ENCODE measurements at places on chromosomes 1 and 21.

- DNase-seq = no peak
These were observed 85.7 kb upstream of the NGF start for GRCh38 chr1:115423776-115424175.

GRCh38 chr1:33895396-33895795 is 31.5 kb downstream of the HMGB4 start:
- DNase-seq = peak; percentile 52

GRCh38 chr1:8693107-8693506 is 124.3 kb downstream of the RERE start:
- DNase-seq = no peak

DNA sequence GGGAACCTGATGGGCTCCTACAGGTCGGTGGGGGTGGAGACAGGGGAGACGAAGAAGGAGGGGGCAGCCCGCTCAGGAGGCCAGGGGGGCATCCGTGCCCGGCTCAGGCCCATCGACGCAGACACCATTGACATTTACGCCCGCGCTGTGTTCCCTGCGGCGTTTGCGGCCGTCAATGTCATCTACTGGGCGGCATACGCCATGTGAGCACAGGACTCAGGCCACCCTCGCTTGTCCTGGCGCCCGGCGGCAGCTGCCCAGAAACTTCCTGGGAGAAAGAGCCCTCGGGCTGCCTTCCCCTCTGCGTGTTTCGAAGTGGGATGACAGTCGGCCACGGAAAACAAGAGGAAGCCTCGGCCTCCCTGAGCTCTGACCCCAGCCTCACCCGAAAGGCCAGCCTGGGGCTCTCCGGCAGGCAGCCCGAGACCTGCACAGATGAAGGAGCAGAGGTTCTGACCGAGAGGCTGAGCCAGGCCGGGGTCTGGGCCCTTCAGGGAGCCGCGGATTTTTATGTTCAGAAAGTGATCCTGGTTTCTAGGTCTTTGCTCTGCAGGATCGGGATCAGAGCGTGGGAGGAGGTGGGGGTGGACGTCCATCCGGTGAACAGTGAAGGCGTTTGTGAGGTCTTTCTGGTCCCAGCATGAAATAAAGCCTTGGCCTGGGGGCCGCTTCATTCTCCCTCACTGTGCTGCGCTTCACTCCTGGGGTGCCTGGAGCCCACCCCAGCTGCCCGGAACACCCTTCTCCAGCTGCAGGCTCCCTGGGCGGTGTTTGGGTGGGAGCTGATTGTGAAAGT is 11.1 kb downstream of the GABRD start:
- DNase-seq = no peak

DNA sequence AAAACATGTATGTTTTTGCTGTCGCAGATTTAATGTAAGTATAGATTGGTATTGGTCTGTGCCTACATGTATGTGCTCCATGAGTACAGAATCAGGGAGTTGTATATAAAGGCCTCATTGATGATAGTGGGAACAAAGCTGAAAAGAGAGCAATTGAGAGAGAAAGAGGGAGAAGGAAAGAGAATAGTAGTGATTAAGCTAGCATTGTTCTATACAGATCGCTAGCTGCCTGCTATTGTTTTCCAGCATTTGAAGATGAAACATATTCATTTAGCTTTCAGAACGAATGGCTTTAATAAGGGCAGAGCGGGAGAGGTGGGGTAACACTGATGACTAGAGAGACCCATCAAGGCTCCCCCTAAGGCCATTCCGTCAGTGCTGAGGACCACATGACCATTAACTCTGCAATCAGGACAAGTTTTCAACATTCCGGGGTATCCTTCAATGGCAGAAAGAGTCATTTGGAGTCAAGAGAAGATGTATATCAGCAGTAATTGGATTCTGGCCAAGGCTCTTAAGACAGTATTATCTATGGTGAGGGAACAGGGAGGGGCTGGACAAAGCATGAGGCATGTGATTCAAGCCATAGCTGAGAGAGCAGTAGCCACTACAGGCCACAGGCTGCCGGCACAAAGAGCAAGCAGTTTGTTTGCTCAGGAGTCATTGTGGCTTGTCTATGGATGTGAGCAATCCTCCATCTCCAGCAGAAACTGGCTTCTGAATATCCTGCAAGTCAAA is 176.5 kb downstream of the PBX1 start:
- no peak for DNase-seq

DNA sequence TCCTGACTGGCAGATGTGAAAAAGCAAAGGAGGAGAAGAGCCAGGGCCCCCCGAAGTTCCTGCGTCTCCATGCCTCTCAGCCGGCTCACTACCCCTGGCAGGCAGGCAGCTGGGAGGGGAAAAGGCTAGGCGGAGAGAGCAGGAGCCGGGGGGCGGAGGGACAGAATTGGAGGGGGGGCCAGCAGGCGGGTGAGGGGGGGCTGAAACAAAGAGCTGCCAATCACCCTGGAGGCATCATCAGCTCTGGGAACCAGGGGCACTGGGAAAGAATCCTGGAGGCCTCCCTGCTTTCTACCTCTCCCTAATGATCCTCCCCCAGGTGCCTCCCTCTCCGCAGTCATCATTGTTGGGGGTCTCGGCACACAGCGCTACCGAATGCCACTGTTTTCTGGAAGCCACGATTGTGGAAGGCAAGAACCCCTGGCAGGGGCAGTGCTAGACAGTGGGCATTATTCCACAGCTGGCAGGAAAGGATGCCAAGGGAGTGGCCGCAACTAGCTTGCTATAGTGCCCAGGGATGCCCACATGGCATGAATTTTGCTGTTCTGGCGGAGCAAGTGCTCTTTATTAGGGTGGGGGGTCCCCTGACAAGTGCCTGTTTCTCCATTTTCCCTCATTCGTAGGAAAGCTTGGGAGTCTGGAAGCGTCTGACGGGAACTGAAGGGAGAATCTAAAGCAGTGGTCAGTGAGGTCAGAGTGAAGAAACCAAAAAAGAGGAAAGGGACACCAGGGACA is at the start of gene THBS3:
TSS of gene THBS3 (minus strand) at position 92 of the 735 bp plus-strand sequence. CDS start at position 71, 21 bp downstream.
- DNase-seq = peak; percentile 87

GRCh38 chr1:28917757-28918118 is 3.4 kb downstream of the EPB41 start:
- DNase-seq = no peak

- no peak for DNase-seq
These were observed 59.0 kb downstream of the HUNK start for GRCh38 chr21:31931644-31932469.

- DNase-seq = peak; percentile 17
These were observed 37.9 kb upstream of the IFFO2 start for GRCh38 chr1:18994381-18994780.

DNA sequence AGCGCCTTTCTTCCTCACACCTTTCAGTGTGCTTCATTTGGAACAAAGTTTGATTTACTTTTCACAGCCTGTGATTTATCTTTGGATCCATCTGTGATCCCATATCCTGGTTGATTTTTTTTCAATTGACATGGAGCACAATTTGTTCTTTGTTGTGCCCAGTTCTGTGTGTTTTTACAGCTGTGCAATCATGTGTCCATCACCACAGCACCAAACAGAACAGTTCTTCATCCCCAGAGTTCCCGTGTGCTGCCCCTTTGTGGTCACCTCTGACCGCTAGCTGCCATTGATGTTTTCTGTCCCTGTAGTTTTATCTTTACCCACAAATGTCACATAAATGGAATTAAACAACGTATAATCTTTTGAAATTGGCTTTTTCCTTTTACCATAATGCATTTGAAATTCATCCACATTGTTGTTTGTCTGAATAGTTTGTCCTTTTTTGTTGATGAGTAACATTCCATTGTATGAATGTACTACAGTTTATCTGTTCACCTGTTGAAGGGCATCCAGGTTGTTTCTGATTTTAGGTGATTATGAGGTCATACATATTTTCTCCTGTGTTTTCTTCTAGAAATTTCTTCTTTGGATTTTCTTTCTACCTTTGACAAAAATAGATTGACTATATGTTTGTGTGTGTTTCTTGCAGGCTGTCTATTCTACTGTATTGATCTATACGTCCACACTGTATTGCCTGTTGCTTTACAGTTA is 17.4 kb downstream of the MIGA1 start:
- no peak for DNase-seq

- no peak for DNase-seq
These were observed 736 bp upstream of the BARHL2 start for GRCh38 chr1:90717665-90718410.

DNA sequence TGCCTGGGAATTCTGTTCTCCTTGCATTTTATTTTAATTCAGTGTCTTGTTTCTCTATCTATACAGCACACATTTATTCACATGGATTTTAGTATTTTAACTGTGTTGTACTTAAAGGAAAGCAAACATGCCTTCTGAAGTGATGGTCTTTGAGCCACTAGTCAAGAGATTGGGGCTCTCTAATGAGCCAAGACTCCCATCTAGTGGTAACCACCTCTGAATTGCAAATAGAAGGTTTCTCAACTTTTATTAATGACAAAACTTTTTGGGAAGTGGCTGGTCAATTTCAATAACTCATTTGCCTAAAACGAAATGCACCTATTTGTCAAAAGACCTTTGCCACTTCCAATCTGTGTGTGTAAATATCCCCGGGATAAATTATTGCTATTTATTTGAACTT is 199.6 kb downstream of the LTN1 start:
- no peak for DNase-seq

DNA sequence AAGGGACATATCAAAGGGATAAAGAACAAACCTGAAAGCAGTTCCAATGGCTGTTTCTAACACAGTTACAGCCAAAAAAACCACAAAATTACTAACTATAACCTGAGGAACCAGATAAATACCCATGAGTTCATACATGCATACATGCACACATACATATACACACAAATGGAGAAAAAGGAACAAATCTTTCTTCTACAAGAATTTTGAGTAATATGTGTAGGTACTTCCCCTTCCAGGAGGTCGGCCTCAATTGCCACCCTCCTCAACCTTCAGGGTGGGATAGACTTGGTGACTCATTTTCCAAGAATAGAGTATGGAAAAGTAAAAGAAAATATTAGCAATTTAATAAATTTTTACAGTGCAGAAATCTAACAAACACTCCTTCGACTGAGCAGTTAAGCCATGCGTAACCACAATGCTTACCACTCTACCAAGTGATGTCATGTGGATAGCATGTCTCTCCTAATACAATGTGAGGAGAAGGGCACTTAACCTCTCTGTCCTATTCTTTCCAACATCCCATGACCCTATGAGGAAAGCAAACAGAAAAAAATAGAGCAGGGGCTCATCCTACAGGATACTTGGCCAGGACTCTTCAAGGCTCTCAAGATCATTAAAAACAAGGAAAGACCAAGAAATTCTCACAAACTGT is 243.0 kb upstream of the RUNX1 start:
- DNase-seq = no peak

DNA sequence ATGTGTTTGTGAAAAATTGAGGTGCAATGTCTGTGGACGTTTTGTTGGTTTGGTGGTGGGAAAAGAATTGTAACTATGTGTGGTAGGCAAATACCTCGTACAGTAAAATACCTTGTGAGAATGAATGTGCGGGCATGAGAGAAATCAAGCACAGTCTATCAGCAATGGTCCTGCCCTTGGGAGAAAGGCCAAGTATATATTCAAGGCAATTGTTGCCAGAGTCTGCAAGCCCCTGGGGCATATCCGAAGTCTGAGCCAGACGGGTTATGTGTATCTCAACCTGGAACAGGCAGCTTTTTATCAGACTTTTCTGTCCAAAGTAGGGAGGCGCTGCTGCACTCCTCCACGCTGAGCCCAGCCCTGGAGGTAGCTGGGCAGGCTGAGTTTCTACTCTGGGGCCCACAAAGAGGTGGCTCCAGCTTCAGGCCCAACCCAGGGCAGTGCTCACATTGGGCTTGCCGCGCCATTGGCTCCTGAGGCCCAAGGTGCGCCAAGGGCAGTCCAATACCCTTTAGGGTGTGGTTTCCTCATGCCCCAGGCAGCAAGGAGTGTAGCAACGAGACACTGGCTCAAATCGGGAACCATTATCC is 9.4 kb upstream of the GNL2 start:
- DNase-seq = no peak

DNA sequence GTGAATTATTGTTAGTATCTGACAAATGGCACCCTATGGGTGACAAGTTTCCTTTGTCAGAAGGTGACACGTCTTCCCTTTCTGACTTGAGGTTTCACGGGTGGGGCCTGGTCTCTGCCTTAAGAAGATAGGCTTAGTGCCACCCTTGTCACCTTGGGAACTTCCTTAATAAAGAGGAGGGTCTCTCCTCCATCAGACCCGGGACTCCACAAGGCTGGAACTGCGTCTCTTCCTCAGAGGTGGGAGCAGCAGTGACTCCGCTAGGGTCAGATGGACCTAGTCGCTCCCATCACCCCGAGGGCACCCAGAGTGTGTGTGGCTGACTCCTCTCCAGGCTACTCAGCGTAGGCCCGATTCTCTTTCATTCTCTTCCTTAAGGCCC is 774 bp upstream of the WDTC1 start:
- no peak for DNase-seq
